ENCODE measurements at places on chromosomes 13 and 19. TPM values are rescaled to one million over a fixed set of nuclear protein-coding genes. Genes with fewer than 3 reads are reported as not detected.

DNA sequence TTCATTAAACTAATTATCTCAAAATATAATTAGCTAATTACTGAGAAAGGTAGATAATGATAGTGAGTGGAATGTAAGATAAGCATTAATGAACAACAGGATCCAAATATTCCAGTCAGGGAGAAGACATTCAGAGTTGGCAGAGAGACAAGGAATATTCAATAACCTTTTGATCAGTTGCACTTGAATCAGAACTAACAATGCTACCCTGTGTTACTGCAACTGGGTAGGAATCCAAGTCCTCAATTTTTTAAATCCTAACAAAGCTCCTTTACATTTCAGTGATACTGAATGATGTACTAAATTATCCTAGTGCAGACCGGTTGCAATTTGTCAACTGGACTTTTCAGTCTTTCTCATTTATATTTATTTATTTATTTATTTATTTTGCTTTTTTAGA, 107.1 kb upstream of the MIR17HG start:
- no peaks in the 10 kb centered on the region for H3K27me3 ChIP-seq
- no peak overlapping the region for H3K27ac ChIP-seq
- no peaks in the 10 kb centered on the region for H3K36me3 ChIP-seq
- H3K4me3 ChIP-seq: no peak overlapping the region
- DNase-seq: no peak
- H3K4me1 ChIP-seq: no peaks in the 10 kb centered on the region

DNA sequence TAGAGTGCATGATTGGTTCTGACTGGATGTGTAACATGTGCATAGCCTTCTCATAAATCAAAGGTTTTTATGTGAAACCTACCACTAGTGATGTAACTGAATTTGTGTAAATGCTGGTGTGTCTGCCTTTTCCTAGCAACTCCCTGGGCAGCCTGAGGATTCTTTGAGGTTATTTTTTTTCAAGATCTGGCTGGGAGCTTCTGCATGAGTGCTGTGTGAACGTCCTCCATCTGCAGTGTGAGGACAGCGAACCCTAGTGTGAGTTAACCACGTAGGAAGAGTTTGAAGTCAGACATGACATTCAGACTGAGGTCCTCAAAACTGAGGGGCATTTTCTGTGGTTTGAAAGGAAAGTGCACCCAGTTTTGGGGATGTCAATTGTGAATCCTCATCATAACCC, 39.9 kb downstream of the DPRX start:
- 0 out of 3 replicates have a peak, but pooled peaks cover 3% of the 10 kb centered on the region for H3K27me3 ChIP-seq
- H3K4me3 ChIP-seq: no peak overlapping the region
- DNase-seq: no peak
- no peaks in the 10 kb centered on the region for H3K4me1 ChIP-seq
- no peaks in the 10 kb centered on the region for H3K36me3 ChIP-seq
- no peak overlapping the region for H3K27ac ChIP-seq

DNA sequence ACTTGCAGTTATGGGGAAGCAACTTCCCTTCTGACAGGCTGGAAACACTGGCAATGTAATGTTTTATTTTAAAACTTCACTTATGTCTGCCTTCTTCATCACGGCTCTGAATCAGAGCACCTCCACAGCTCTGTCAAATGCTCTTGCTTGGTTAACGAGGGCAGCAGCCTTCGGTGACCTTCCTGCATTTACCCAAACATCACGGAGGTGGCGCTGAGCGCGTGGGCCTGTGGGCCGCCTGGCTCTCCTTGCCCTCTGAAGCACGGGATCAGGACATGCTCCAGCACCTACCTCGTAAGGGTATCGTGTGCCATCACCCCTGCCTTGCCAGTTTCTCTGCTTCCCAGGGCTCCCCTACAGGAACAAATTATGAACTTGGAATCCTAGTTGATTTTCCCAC, 310.0 kb downstream of the TEX29 start:
- no peak for DNase-seq
- no peaks in the 10 kb centered on the region for H3K4me1 ChIP-seq
- no peaks in the 10 kb centered on the region for H3K27me3 ChIP-seq
- H3K4me3 ChIP-seq: no peak overlapping the region
- no peak overlapping the region for H3K27ac ChIP-seq

DNA sequence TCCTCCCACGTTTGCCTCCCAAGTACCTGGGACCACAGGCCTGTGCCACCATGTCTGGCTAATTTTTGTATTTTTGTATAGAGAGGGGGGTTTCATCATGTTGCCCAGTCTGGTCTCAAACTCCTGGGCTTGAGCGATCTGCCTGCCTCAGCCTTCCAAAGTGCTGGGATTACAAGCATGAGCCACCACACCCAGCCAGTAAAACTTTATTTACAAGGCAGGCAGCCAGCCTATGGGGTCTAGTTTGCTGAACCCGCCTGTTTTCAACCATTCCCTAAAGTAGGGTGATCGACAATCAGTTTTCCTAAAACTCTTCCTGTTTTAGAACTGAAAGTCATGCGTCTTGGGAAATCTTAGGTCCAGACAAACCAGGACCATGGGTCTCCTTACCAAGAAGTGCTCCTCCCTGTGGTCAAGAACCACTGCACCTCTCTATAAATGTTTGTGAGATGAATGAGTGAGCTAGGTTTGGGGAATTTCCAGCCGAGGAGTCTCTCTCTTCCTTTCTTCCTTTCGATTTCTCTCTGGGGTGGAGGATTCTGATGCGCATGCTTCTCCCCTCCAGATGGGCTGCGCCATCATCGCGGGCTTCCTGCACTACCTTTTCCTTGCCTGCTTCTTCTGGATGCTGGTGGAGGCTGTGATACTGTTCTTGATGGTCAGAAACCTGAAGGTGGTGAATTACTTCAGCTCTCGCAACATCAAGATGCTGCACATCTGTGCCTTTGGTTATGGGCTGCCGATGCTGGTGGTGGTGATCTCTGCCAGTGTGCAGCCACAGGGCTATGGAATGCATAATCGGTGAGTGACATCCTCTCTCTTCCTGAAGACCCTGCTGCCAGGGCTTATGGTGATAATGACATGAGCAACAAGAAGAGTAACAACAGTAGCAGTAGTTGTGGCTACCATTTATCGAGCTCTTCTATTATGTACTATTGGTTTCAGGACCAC, 38.7 kb downstream of the ADGRE1 start:
- no peak for DNase-seq
- H3K36me3 ChIP-seq: no peaks in the 10 kb centered on the region
- H3K4me1 ChIP-seq: no peaks in the 10 kb centered on the region
- no peak overlapping the region for H3K27ac ChIP-seq

KRTDAP gene
- total RNA-seq: not detected

Measured in K562 (cell line).